ENCODE measurements at places on chromosomes 2 and 18.

DNA sequence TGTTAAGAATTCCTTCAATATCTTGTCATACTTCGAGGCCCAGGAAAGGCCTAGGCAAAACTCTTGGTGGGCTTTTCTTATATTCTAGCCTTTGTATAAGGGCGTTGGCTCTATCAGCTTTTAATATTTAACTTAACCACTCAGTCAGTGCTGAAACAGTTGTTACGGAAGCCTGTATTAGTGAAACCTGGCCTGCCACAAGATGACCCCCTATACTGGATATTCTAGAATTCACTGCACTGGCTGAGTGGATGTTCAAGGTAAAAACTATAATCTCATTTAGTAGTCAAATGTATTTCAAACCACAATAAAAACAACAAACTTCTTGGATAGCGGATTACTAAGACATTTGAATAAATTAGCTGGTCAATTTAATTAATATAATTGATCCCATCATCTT, 91.7 kb upstream of the HNMT start:
- no peak for DNase-seq

DNA sequence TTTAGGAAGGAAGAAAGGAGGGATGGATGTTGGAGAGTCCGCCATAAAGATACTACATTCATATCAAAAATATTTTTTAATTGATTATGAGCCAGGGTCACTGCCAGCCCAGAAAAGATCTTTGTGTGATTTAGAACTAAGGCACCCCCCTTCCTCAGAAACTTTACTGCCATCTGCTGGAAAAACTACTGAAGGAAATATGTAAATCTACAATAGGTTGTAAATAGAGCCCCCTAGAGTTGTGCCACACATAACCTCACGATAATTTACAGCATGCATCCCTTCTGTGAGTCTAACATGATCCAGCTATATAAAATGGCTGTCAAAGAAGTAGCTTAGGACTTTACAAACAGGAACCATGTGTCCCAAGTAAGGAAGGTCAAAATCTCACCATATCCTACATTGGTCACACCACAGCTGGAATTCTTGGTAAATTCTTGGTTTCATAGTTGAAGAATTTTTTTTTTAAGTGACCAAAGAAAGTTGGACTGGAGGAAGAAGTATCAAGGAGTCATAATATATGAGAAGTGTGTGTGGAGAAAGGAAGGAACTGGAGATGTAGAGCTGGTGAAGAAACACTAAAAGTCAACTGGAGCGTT, 152.5 kb downstream of the CYP26B1 start:
- DNase-seq, result no peak

DNA sequence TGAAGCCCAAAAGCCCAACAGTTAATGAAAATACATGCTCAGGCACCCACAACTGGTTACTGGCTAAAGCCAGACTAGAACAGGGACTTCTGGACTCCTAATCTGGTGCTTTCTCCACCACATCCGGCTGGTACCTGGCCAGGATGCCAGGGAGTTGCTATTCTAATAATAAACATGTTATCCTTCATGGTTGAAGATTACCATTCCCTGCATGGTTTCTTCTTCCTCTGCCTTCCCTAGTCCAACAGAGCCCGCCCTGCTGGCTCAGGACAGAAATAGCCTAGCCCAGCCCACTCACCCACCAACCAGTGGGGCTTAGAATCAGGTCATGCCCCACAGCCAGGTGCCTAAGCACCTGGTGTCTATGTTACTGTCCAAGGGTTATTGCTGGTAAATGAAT, 184.2 kb downstream of the TMEM247 start:
- no peak for DNase-seq

GRCh38 chr2:231104115-231104713, 20.6 kb downstream of the HTR2B start:
- DNase-seq, result no peak

DNA sequence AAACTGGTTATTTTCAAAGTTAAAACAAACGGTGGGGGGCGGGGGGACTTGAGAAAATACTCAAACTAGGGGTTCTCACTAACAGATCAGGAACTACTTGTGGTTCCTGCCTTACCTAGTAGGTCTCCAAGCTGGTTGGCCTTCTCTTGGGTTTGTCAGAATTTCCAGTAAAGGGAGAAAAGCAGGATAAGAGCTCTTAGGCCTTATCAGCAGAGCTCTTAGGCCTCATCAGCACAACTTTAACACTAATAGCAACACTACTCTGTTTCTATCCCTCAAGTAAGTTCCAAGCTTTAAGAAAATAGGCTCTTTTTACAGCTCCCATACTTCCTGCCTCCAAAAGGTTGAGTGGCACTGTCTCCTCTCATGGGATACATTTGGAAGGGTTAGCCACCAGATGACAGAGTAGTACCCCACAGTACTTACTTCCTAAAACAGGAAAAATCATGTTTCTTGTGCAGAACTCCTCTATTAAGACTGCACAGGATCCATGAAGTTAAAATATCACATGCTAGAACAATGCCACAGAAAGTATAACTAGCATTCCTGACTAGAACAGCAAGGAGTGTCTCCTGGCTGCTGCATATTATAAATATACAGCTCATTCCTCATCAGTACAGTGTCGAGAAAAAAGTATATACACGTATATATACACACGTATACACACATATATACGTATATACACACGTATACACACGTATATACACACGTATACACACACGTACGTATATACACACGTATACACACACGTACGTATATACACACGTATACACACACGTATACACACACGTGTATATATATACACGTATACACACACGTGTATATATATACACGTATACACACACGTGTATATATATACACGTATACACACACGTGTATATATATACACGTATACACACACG, 6.1 kb downstream of the FBXO11 start:
- DNase-seq, result no peak

DNA sequence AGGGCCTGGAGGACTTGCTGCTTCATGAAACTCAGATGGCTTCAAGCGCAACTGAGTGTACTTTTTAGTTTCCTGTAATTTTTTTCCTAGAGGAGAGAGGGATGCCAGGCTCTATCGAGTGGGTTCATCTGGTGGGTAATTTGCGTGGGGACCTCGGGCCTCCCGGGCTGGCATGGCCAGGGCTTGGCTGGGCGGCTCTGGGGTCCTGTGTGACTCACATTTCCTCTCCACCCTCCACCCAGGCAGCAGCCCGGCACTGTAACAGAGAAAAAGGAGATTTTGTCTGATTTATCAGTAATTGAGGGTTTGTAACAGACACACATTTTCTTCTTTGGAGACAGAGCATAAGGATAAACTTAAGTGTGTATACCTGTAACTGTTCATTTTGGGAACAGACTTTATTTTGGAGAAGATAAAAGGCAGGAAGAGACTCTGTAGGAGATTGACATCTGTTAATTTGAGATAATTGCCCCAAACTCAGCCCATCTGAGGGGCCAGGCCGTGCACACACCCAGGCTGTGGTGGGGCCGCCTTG, 64.3 kb downstream of the NFATC1 start:
- DNase-seq, result no peak

DNA sequence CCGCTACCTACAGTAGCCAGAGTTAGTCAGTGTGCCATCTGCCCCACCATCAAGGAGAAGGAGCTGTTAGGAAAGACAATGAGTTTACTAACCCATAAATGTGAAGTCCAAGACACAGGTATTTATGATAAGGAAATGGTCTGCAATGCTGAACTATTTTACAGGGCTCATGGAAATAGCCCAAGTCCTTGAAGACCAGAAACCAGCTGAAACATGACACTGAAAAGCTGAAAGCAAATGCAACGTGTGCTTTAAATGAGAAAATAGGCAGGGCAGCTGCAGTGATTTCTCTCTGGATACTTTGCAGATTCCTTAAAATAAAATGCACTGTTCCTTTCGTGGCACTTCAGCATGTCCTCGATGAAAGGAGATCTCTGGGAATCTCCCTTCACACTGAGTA, 256.4 kb upstream of the TCF4 start:
- DNase-seq, result no peak

GRCh38 chr2:140122001-140122400, 1341.8 kb upstream of the NXPH2 start:
- DNase-seq, result no peak

DNA sequence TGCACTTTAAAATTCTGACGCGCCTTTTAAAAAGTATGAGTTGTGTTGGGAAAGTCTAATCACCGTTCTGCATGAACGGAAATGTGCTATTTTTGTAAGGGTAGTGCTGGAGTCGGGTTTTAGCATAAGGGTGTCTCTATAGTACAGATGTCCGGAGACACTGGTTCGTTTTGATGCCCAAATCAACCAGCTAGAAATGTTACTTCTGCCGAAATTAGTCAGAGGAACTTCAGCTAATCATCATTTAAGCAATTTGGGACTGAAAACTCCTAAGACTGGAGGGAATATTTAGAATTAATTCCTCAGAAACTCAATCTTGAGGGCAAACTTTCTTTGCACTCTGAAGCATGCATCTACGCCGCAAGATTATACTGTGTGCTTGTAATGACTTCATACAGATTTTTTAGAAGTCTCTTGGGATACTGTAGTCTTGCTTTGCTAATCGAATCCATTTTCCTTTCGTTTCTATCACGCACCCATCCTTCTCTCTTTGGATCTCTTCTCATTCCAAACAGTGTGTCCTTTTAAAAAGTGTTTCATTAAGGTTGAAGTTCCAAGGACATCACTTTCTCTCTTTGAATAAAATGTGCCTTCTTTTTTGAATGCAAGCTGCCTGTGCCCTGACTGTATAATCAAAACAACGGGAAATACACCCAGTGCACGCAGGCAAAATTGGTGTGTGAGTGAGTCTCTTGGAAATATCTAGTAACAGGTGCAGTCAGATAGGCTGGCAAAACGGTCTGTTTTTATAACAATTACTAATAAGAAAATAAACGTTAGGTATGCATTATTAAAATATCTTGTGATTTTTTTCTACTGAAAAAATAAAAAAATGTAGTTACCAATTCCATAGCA, 270.9 kb upstream of the TCF4 start:
- no peak for DNase-seq

DNA sequence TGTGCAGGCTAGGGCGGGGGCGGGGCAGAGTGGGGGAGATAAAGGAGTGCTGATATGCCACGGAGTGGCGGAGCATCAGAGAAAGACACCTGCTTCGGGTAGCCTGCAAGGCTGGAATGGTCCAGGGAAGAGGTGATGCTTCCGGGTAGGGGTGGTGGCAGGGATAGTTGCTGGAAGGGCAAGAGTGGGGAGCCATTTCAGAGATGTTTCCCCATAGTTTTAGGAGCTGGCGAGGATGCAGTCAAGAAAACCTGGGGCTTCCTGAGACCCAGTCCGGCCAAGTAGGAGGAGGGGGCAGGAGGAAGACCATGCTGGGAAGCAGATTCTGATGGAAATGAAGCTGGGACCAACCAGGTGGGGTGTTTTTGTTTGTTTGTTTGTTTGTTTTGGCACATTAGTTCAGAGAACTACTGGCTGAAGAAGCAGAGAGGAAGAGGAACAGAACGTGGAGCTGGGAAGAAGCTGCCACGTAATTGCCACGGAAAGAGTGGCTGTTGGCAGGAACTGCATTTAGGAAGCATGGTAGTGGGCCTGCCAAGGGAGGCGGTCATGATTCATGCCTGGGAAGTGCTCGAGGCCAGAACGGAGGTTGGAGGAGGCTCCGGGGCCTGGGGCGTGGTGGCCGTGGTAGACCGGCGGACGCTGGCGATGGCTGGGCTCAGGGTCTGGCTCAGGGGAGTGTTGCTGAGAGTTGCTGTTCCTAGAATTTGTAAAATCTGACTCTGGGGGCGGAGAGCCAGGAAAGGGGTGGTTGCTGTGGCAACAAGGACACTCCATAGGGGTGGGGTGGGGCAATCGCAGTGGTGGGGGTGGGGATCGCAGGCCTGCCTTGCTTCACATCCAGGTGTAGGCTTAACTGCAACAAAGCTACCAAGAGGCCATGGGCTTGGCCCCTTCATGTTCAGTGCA, 8.6 kb upstream of the INPP5D start:
- no peak for DNase-seq

- DNase-seq, result no peak
These were observed 80.2 kb downstream of the NEB start for GRCh38 chr2:151654085-151654484.

- DNase-seq, result peak; percentile 31
These were observed 207.9 kb downstream of the ARL4C start for GRCh38 chr2:234288974-234289455.

DNA sequence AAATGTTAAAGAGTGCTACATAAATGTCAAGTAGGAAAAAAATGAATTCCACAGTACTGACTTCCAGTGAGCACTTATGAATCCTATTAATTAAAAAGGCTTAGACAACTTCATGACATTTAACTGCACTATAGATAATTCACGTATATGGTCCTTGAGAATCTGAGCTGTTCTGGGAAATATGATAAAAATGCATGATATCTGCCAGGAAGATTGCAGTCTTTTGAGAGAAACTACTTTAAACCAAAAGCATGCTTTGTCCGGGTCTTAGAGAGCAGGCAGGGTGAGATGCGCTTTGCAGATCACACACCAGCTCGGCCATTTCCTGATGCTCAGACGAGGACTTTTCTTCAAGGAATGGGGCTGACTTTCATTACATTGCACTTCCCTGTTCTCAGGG, 42.6 kb downstream of the CMPK2 start:
- DNase-seq, result no peak

DNA sequence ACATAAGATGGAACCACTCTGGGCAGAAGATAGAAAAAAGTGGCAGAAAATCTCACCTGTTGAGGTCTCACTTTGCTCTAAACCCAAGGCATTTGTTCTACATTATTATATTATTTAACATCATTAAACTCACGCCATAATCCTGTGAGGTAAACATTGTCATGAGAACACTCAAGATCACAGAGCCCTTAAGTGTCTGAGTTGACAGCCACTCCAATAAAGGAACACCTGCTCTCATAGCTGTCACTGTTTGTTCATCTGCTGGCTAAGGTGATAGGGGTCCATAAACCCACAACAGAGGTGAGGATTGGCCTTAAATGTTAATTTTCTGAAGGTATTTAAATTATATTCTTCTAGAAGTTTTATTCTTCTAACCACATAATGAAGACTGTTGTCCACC, 439.7 kb downstream of the RIT2 start:
- DNase-seq, result no peak

GRCh38 chr2:218895326-218895725, 14.7 kb downstream of the WNT10A start:
- DNase-seq, result no peak

DNA sequence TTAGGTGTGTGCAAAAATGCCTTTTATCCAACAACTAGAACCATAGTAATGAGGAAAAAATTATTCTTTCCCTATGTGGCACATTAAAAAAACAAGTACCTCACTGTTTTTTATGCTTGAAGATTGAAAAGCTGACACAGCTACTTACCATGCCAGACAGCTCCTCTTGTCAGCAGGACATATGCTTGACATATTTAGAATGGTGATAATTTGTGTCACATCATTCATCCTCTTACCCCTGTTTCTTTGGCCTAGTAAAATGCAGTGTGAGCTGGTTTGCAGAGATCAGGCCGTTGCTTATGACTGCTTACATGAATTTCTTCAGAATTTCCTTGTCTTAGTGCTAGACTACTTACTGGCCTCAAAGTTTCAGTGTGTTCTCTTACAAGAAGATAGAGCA, 869.9 kb downstream of the LRP1B start:
- DNase-seq, result no peak

GRCh38 chr2:110957293-110957692, 163.4 kb upstream of the BCL2L11 start:
- DNase-seq, result no peak
